Chondrocyte (in vitro differentiated cells): ENCODE measurements at places on chromosomes 1 and 21. TPM values are rescaled to one million over a fixed set of nuclear protein-coding genes. Genes with fewer than 3 reads are reported as not detected.

DNA sequence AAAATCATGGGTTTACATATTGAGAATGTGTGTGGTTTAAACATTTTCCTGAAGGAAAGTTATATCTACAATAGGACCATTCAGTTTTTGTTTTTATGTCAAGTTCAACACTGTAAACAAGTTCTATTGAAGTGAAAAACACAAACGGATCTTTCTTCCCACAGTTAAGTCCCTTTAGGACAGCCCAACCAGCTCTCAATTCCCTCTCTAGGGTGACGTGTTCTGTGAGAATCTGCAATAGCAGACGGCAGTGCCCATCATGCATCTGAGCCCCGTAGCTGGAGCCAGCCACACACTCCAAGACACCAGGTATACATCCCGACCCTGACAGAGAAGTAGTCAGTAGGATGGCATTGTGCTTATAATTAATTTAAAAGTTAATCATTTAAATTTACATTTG is 26.3 kb upstream of the IVNS1ABP start:
- no peaks in the 10 kb centered on the region for H3K36me3 ChIP-seq
- DNase-seq = no peak
- H3K4me1 ChIP-seq = peaks cover 5% of the 10 kb centered on the region
- no peaks in the 10 kb centered on the region for H3K27me3 ChIP-seq

GRCh38 chr1:40766560-40766959 is 17.0 kb upstream of the KCNQ4 start:
- H3K4me1 ChIP-seq = peaks cover 3% of the 10 kb centered on the region
- H3K36me3 ChIP-seq = peaks cover 40% of the 10 kb centered on the region
- no peak overlapping the region for H3K4me3 ChIP-seq
- H3K27ac ChIP-seq = no peak overlapping the region
- no peaks in the 10 kb centered on the region for H3K27me3 ChIP-seq

GRCh38 chr21:14545906-14546480 is at the start of gene SAMSN1:
SAMSN1 (minus strand) TSS chr21:14546315; CDS start chr21:14546261, 54 bp downstream.
- no peaks in the 10 kb centered on the region for H3K27me3 ChIP-seq
- DNase-seq = no peak
- H3K4me3 ChIP-seq = no peak within 1 kb of the TSS
- no peaks in the 10 kb centered on the region for H3K36me3 ChIP-seq
- no peak within 1 kb of the TSS for H3K27ac ChIP-seq

DNA sequence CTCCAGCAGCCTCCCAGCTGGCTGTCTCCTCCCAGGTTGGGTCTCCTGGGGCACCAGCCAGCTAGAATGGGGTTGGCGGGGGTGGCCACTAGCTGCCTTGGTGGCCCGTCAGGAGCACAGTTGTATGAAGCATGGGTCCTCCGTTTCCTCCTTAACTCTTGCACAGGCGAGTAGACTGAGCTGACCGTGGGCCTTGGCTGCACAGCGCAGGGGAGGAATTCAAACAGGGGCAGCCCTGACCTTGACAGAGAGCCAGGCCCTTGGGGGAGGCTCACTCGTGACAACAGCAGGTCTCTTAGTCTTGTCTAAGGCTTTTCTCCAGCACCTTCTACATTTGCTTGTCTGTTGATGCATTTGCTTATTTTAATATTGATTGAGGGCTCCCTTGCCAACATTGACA is 114.1 kb downstream of the PRDM2 start:
- H3K4me1 ChIP-seq = no peaks in the 10 kb centered on the region
- peaks cover 2% of the 10 kb centered on the region for H3K36me3 ChIP-seq
- H3K4me3 ChIP-seq = no peak overlapping the region
- H3K27ac ChIP-seq = no peak overlapping the region

GRCh38 chr1:116164150-116164549 is 53.0 kb downstream of the MAB21L3 start:
- no peaks in the 10 kb centered on the region for H3K36me3 ChIP-seq
- peaks cover 8% of the 10 kb centered on the region for H3K4me1 ChIP-seq
- peaks cover 8% of the 10 kb centered on the region for H3K27me3 ChIP-seq
- no peak for DNase-seq
- H3K4me3 ChIP-seq = peak overlapping the region; percentile 49

- no peak overlapping the region for H3K27ac ChIP-seq
- no peaks in the 10 kb centered on the region for H3K27me3 ChIP-seq
- DNase-seq = no peak
- no peaks in the 10 kb centered on the region for H3K36me3 ChIP-seq
Observed at GRCh38 chr1:109790329-109790728, 26.6 kb upstream of the EPS8L3 start.

CFAP107 gene
- not detected in 3 replicates for total RNA-seq

DNA sequence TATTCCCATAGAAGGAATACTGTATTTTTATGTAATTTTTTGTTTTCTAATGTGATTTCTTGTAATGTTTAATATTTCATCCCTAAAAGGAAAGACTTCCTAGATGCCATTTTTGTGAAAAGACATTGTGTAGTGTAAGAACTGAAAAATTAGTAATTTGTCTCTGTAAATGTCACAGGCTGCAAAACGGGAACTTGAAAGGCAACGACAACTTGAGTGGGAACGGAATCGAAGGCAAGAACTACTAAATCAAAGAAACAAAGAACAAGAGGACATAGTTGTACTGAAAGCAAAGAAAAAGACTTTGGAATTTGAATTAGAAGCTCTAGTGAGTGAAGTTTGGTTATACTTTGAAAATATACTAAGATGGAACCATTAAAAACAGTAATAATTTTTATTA is 132.2 kb downstream of the ITSN1 start:
- H3K4me3 ChIP-seq = no peak overlapping the region
- peaks cover under 1% of the 10 kb centered on the region for H3K4me1 ChIP-seq
- no peak overlapping the region for H3K27ac ChIP-seq
- no peaks in the 10 kb centered on the region for H3K27me3 ChIP-seq

DNA sequence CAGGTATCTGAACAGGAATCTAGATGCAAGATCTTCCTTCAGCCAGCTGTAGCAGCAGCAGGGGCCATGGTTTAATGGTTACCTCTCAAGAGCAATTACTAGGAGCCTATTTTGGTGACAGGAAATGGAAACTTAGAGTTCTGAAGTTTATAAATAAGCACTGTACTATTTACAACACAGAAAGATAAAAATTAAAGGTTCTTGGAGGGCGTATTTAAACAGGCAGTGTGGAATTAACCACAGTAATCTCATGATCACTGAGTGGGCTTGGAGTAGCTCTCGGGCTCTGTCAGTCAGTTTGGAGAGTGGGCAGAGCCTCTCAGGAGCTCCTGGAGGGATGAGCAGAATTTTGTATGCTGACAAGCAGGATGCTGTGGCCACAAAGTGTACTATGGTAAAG is 10.2 kb upstream of the FCRL5 start:
- H3K27me3 ChIP-seq = peaks cover 13% of the 10 kb centered on the region
- no peaks in the 10 kb centered on the region for H3K36me3 ChIP-seq
- no peak overlapping the region for H3K27ac ChIP-seq
- no peak overlapping the region for H3K4me3 ChIP-seq
- no peak for DNase-seq

GRCh38 chr1:200237066-200237465 is 172.8 kb downstream of the ZNF281 start:
- no peak overlapping the region for H3K4me3 ChIP-seq
- H3K4me1 ChIP-seq = peaks cover 29% of the 10 kb centered on the region
- DNase-seq = no peak
- no peak overlapping the region for H3K27ac ChIP-seq
- H3K27me3 ChIP-seq = no peaks in the 10 kb centered on the region

DNA sequence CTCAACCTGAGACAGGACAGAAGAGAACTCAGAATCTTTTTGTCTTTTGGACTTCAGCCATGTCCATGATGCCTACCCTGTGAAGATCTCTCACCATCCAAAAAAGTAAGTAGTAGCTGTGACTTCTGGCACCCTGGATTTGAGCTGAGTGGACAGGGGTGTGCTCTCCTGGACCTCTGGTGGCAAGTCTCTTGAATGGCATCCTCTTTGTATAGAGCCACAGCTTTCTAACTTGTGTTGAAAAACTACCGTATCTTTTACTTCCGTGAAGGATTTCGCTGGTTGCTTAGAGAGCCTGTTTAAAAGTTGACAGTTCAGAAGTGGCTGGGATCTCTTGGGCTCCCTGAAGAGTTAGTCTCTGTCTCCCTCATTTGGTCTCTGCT is 1.8 kb downstream of the MFN2 start:
- peaks cover 50% of the 10 kb centered on the region for H3K4me1 ChIP-seq
- H3K27me3 ChIP-seq = no peaks in the 10 kb centered on the region
- peaks cover 8% of the 10 kb centered on the region for H3K36me3 ChIP-seq

- DNase-seq = no peak
- peak overlapping the region; percentile 19 for H3K27ac ChIP-seq
- H3K27me3 ChIP-seq = no peaks in the 10 kb centered on the region
Observed at GRCh38 chr1:9238134-9238533, 3.6 kb downstream of the H6PD start.

- no peaks in the 10 kb centered on the region for H3K27me3 ChIP-seq
- no peak for DNase-seq
- peaks cover 40% of the 10 kb centered on the region for H3K4me1 ChIP-seq
- no peak overlapping the region for H3K27ac ChIP-seq
- peaks cover 3% of the 10 kb centered on the region for H3K36me3 ChIP-seq
Observed at GRCh38 chr1:14894811-14895560, 258.6 kb upstream of the TMEM51 start.

REN gene
- total RNA-seq = not detected in 3 replicates

DNA sequence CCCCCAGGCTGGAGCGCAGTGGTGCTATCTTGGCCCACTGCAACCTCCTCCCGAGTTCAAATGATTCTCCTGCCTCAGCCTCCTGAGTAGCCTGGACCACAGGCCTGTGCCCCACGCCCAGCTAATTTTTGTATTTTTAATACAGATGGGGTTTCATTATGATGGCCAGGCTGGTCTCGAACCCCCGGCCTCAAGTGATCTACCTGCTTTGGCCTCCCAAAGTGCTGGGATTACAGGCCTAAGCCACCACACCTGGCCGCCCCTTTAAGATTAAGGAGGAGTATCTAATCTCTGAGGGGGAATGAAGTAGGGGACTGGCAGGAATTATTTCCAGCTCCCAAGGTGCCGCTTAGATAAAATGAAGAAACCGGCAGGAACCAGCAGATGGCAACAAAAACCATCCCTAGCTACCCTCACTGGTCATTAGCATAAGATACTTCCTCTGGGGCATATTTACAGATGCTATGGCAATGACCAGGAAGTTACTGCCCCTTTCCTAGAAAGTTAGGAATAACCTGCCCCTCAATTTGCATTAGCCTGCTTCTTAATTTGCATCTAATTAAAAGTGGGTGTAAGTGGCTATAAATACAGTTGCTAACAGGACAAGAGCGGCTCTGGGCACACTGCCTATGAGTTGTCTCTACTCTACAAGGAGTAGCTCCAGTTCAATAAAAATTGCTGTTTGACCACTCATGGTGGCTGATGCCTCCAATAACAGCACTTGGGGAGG is 7.1 kb upstream of the NSUN4 start:
- H3K27ac ChIP-seq = no peak overlapping the region
- no peak for DNase-seq
- no peak overlapping the region for H3K4me3 ChIP-seq

- H3K27me3 ChIP-seq = no peaks in the 10 kb centered on the region
- H3K4me3 ChIP-seq = no peak overlapping the region
- no peaks in the 10 kb centered on the region for H3K4me1 ChIP-seq
- H3K27ac ChIP-seq = no peak overlapping the region
- H3K36me3 ChIP-seq = peaks cover 2% of the 10 kb centered on the region
- DNase-seq = no peak
Observed at GRCh38 chr1:4461726-4462290, 192.6 kb upstream of the AJAP1 start.

DNA sequence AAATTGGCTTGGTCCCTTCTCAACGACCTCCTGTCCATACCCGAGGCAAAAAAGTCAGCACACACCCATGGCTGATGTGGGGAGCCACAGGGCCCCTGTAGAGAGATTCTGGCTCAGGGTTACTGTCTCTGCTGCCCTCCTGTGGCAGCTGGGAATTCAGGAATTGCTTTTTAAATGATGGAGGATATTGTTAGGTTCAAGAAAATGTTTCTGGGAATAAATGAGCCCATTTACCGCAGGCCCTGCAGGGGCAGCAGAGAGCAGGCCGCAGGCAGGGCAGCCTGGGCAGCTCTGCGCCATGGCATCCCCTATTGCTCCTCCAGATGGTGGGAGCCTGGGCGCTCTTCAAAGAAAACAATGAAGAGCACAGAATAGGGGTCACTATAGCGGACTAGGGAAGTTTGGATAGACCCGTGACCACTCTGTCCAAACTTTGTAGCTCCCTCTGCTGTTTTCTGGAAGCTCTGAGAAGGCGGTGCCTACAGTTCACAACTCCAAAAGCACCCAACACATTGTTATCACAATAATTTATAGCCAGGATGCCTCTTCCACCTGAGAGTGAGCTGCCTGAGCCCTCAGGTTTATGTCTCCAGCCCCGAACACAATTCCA is 201.1 kb downstream of the BACH1 start:
- H3K36me3 ChIP-seq = peaks cover 2% of the 10 kb centered on the region
- no peak for DNase-seq
- H3K27me3 ChIP-seq = no peaks in the 10 kb centered on the region
- peaks cover 35% of the 10 kb centered on the region for H3K4me1 ChIP-seq
- H3K27ac ChIP-seq = no peak overlapping the region

LCE2C gene
- total RNA-seq = not detected in 3 replicates

DNA sequence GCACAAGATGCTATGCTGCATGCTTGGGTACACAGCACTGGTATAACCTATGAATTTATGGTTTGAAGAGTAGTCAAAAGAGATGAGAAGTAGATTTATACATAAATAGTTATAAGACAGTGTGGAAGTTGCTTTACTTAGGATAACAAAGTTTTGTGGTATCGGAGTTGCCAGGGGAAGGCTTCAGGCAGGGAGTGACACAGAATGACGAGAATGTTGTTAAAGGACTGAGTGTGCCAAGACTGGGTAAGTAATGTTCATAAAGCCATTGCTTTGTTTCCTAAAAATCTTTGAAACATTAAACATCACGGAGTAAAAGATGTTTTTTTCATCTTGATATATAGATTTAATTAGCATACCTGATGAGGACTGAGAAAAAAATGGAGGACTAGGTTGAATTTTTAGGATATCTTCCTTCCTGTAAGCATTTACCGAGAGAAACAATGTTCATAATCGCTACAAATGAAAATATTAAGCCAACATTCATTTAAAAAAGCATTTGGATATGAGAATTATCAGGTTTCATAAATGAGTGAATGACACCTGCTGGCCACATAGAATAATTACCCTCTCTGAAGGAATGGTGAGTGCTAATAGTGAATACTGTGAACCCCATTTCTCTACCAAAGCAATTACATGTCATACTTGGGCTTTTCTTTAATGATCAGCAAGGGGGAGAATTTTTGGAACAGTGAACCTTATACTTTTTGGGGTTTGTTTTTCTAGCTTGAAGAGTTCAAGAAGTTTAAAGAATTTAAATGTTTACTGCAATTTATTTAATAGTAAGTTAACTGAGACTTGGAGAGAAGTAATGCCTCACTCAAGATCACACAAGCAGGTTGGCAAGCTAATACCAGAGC is 28.4 kb downstream of the EXTL2 start:
- DNase-seq = no peak
- no peak overlapping the region for H3K4me3 ChIP-seq
- no peaks in the 10 kb centered on the region for H3K27me3 ChIP-seq
- H3K36me3 ChIP-seq = no peaks in the 10 kb centered on the region
- peaks cover 4% of the 10 kb centered on the region for H3K4me1 ChIP-seq
